ENCODE measurements at places on chromosomes 2 and 18.

GRCh38 chr2:86513948-86514660 lies 49.1 kb downstream of the CHMP3 start:
- no peak for DNase-seq

DNA sequence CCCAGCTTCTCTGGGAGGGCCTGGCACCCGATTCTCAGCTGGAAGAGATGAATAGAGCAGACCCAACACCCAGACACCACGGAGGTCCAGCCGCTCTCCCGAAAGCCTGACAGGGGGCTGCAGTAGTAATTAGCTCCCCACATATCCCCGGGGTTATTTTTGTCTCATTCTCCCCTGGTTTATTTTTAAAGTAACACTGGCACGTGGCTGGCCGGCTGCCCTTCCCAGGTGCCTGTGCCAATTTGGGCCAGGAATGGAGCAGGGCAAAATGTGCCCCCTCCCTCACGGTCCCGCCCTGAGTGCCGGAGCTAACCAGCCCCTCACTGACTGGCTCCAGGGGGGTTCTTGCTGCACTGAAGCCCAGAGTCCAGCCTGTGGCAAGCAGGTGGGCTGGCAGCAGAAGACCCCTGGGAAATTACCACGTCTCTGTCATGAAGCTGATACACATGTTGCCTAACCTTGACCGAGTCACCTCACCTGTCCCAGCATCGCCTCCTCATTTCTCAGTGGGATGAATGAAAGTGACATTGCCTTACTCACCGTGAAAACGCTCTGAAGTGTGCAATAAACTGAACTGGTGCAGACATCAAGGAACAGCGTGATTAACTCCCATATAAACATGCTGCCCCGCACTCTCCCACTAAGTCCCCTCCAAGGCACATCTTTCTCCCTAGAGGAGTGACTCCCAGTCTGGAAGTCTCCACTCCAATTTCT lies 18.4 kb downstream of the KCNK3 start:
- no peak for DNase-seq

- no peak for DNase-seq
Observed at GRCh38 chr18:54712306-54712705, 116.0 kb upstream of the RAB27B start.

DNA sequence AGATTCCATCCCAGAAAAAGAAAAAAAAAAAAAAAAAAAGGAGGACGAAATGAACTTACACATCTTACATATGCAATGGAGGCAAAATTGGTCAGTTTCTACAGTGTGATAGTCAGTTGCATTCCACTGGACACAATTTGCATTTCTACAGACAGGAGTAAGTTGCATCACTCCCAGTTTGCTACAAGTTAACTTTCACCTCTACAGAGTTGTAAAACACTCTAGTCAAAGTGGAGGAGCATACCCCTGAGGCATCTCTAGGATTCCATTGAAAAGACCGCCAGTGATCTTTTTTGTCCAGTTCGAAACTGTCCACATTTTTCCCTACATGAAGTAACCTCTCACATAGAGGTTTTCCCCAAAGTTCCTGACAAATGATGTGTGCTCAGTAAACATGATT lies 202.8 kb downstream of the VAPA start:
- DNase-seq: no peak

DNA sequence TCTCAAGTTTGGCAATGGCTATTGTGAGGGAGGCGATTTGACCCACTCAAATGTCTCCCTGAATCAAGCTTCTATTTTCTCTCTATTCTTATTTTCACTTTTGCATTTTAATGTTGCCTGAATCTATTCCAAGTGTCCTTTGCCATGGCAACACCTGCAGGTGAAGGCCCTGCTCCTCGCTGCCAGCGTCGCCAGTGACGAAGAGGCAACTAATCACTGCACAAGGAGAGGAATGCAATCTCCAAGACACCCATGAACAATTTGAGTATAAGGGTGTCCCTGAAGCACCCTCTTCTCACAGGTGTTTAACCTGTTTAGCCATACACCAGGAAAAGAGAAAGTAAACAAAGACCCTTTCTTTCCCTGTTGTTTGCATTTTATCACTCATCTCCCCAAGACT lies 165.6 kb upstream of the VRK2 start:
- no peak for DNase-seq

GRCh38 chr2:42819160-42819559 lies 26.8 kb upstream of the HAAO start:
- DNase-seq: no peak

DNA sequence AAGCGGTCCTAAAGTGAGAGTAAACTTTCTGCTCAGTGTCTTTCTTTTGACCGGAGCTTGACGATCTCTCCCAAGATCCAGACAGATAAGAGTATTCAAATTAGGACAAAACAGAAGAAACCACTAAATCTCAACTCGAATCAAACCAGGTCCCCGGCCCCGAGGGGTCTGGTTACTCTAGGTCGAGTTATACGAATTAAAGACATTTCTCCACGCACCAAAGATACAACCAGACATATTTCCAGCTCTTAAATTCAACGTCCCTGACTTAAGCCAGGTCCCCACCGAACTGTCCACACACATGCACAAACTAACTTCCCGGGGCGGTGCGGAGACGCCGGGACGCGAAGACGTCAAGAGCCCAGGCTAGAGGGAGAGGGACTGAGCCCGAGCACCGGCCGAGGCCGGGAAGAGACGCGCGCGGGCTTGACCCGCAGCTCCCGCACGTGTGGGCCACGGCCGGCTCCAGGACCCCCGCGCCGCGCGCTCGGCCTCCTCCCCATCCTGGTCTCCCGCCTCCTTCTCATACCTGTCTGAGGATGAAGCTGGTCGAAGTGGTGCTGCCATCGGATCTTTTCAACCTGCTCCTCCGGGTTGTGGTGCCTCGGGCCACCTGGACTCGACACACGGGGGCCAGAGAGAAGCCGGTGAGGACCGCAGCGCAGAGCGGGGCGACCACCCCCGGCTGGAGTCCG lies 896 bp downstream of the CACNB4 start:
- DNase-seq: peak; percentile 6

DNA sequence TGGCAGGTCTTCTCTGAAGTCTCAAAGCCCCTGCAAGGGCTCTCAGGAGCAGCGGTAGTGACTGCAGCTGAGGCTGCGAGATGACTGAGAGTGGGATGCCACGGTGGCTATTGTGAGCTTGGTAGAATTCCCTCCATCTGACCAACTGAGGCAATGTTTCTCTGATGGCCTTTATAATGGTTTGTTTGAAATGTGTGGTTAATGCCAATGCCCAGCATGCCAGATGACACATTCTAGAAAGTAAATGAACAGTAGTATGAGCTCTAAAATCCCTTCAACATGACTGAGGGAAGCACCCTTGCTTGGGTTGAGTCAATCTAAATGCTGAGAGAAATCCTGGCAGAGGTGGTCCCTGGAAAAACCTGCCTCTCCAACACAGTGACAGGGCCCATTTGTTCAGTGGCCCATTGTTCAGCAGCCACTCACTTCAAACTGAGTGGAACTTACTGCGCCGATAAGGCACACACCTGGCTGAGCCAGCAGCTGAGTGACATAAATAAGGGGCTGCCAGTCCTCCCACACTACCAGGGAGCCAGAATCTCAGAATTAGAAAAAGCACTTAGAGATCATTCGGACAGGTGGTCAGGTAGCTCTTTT lies 31.7 kb downstream of the SULT1C2 start:
- DNase-seq: no peak

- peak; percentile 90 for DNase-seq
Observed at GRCh38 chr18:23401400-23402347, 51.4 kb upstream of the RIOK3 start.

DNA sequence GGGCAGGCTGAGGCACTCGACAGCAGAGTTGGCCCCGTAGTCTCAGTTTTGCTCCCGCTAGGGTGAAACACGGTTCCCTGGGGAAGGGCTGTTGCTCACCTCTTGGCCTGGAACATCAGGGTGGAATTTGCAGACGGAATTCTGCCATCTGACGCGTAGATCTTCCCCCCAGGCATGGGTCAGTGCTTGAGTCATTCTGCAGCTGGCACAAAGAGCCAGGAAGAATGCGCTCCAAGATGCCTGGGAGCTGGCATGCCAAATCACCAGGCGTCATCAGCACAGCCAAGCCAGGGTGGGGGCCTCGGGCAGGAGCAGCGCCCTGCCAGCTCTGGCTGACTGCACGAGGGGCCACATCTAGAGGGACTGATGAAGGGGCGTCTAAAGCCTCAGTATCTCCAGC lies 42.7 kb downstream of the ODC1 start:
- peak; percentile 32 for DNase-seq

GRCh38 chr18:12030670-12031069 lies 49.4 kb downstream of the IMPA2 start:
- DNase-seq: no peak

DNA sequence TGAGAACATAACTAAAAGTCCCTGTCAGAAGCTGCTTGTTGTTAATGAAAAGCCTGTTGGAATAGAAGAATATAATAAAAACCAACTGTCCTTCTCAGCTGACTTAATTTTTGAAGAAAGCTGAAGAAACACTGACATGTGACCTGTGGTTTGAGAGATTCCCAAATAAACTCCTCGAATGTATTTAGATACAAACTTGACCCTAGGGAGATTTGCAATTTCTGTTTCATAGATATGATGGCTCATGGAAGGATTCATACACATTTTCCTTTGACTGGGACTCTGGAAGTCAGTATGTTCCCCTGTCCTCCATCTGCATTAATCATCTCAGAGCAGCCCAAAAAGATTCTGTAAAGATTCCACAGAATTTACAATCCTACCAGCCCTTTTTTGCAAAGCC lies 195.1 kb downstream of the TMEM247 start:
- DNase-seq: no peak

GRCh38 chr2:98505311-98505808 lies 60.7 kb downstream of the INPP4A start:
- no peak for DNase-seq

- no peak for DNase-seq
Observed at GRCh38 chr2:134469516-134470115, 215.7 kb downstream of the MGAT5 start.
